CD4-positive, alpha-beta T cell treated with Interleukin-10 for 1 hour (primary cell): ENCODE measurements at places on chromosomes 1 and 21.

GRCh38 chr1:78678324-78678723, 28.7 kb downstream of the IFI44 start:
- DNase-seq, result no peak

DNA sequence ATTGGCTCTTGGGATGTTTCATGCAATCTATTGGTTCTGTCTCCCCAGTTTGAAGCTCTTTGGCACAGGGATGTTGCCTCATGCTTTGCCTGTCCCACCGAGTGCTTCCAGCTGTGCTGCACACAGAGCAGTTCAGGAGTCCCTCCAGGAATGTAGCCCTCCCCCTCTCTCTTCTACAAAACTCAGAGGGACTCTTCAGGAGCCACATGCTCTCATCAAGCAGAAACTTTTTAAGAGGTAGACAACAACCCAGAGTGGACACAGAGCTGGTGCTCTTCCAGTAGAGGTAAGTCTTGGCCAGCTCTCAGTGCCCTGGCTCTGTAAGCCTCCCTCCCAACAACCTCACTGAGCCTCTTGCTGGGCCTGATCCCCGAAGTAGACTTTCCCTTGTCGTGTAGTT, 11.6 kb upstream of the ZNF697 start:
- DNase-seq, result no peak

GRCh38 chr1:248611883-248612414, 14.4 kb upstream of the OR2T10 start:
- no peak for DNase-seq

DNA sequence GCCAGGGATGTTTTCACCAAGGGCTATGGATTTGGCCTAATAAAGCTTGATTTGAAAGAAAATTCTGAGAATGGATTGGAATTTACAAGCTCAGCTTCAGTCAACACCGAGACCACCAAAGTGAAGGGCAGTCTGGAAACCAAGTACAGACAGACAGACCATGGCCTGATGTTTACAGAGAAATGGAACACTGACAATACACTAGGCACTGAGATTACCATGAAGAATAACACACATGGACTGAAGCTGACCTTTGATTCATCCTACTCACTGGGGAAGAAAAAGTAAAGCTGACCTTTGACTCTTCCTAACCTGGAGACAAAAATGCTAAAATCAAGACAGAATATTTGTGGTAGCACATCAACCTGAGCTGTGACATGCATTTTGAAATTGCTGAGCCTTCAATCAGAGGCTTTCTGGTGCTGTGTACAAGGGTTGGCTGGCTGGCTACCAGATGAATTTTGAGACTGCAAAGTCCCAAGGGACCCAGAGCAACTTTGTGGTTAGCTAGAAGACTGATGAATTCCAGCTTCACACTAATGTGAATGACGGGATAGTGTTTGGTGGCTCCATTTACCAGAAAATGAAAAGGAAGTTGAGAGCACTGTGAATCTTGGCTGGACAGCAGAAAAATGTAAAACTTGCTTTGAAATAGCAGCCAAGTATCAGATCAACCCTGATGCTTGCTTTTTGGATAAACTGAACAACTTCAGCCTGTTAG, 190.4 kb upstream of the KCTD3 start:
- DNase-seq, result no peak

- no peak for DNase-seq
These were observed 261.9 kb downstream of the HLX start for GRCh38 chr1:221141096-221141495.

- DNase-seq, result no peak
These were observed 70.8 kb downstream of the JAK1 start for GRCh38 chr1:64895500-64895899.

- DNase-seq, result no peak
These were observed 34.7 kb upstream of the GPR25 start for GRCh38 chr1:200837931-200838571.

DNA sequence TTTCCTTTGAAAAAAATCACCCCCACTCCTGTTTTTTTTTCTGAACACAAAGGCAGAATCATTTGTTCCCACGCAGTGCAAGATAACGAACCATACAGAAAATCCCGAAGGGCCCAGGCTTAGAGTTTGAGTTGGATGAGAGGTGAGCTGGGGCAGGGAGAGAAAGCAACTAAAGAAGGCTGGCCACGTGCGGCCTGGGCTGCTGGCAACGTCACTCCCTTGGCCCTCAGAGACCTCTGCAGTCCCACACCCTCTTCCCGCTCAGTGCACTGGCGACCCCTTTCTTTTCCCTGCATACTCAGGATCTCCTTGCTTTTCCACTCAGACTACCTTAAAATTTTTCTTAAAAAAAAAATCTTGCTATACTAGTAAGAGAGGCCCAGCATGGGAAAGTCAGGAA, 28.2 kb upstream of the CRNN start:
- no peak for DNase-seq

- DNase-seq, result no peak
These were observed 35.8 kb downstream of the CCN1 start for GRCh38 chr1:85616364-85616705.

DNA sequence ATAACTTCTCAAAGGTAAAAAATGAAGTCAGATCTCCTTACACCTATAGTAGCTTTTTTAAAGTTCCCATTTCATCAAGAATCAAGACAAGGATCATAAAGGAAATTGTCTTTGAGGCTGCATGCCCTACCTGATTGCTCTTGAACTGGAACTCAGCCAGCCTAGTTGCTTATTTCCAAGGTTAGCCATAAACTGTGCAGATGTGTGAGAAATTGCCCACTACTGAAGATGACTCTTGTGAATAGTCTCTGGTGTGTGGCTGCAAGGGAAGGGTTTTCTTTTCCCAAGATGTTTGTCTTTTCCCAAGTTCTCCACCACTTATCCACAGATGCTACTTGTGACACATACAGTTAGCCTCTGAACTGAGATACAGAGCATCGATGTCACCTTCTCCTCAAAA, 81.7 kb upstream of the DUSP10 start:
- DNase-seq, result no peak

DNA sequence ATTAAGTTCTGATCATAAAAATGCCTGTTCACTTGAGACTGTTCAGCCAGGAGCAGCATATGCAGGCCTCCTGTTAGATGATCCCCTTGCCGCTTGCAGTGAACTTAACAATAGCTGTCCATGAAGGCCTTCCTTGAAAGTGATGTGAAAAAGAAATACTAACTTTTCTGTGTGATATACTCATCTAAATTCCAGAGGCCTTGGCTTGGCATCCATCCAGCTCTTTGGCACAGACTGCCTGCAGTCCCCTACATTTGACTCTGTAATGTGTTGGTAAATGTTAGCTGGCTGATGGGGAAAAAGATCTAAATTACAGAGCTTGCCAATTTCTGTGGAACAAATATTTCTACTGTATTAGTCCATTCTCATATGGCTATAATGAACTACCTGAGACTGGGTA, 73.7 kb downstream of the KCNK2 start:
- DNase-seq, result no peak

GRCh38 chr1:211935448-211935970, 99.8 kb downstream of the INTS7 start:
- peak; percentile 19 for DNase-seq

GRCh38 chr1:116128664-116129063, 17.5 kb downstream of the MAB21L3 start:
- no peak for DNase-seq

GRCh38 chr1:30379684-30380624, 343.4 kb downstream of the MATN1 start:
- peak; percentile 66 for DNase-seq

DNA sequence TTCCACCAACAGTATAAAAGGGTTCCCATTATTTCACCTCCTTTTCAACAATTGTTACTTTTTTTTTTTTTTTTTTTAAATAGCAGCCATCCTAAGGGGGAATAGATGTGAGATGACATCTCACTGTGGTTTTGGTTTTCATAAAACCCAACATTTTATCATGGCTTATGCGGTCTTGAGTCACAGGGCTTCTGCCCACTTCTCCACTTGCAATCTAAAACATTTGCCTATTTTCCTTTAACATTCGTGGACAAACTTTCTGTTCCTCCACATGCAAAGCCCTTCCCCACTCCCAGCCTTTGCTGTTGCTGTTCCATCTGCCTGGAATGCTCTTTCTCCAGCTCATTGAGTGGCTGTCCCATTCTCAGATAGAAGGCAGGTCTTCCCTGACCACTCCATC, 239.7 kb upstream of the KCNK2 start:
- no peak for DNase-seq

GRCh38 chr21:15732290-15732995, 2.7 kb downstream of the USP25 start:
- DNase-seq, result peak; percentile 69

GRCh38 chr1:89221341-89221740, 22.6 kb upstream of the GBP4 start:
- DNase-seq, result no peak

- no peak for DNase-seq
These were observed 24.8 kb upstream of the PRDM2 start for GRCh38 chr1:13675151-13675651.

GRCh38 chr1:154749078-154749760, 120.9 kb downstream of the KCNN3 start:
- DNase-seq, result no peak

DNA sequence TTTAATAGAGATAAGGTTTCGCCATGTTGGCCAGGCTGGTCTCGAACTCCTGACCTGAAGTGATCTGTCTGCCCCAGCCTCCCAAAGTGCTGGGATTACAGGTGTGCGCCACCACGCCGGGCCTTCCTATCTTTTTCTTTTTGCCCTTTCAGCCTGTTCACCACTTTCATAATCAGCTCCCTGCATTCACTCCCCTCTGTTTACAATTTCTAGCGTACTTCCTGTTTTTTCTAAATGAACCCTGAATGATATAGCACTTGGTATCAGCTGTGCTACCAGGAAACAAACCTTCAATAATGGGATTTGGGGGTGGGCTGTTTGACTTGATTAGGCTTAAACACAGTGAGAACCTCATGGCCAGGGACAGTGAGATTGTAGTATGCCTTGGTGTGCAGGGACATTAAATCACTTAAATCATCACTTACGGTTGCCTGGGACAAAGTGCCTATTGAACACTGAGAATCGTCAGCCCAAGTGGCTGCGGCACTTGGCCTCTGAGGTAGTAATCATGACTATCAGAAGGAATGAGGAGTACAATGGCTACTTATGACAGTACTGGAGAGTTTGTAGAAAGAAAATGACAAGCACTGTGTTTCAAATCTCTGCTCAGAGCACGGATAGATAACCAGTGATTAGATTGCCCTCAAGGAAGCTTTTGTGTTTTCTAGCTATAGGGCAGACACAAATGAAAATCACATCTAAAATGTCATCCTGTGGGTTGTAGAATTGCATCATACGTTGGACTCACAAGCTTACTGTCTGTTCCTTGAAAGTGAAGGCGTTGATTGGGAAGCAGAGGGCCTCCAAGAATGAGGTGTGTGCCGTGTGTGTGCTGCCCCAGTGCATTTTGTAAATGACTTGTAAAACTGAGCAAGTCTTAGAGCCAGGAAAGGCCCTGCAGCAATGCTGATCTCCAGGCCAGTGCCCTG, 661.8 kb downstream of the MATN1 start:
- DNase-seq, result no peak

DNA sequence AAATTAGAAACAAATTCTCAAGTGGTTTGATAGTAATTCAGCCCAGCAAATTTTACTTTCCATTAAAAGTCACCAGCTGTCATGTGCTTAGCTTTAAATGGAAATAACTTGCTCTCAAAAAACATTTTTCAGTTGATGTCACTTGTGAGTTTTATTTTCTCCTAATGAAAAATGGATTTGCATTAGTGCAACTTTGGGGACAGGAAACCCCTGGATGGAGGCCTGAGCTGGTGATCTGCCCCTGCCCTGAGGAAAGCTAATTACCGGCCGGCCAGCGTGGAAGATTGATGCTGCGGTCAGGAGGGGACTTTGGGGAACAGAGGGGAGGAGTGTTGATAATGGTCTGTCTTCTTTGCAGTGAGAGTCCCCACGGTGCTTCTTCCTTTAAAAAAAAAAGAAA, 66.8 kb upstream of the ANGPTL1 start:
- DNase-seq, result no peak

DNA sequence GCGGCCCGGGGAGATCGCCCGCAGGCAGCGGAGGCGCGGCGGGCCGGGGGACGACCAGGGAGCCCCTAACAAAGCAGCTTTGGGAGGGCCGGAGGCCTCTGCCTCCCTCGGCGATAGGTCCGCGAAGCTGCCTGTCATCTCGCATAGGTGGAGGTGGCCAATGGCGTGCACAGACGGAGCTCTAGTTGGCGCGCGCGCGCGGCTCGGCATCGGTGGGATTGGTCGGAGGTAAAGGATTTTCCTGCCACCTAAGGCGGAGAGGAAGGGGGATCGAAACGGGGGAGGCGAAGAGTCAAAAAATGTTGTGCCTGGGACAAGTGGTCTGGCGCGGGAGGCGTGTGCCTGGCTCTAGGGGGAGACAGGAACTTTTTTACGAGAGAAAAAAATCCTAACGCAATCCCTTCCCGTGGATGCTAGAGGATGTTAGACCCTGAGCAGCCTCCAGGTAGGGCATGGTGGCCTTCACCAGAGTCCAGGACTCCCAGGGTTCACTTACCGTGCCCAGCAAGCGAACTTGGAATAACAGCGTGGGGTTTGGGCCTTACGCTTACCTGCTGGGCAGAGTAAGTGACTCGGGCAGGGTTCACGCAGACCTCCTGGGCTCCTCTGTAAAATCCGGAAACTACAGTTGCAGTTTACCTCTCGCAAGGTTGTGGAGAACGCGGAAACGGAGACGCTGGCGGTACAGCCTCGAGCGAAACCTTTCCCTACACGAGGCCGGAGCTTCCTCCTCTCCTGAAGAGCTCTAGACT, 99.9 kb upstream of the SOD1 start:
- DNase-seq, result peak; percentile 92

- DNase-seq, result no peak
These were observed 299.6 kb downstream of the NPHP4 start for GRCh38 chr1:5692664-5693063.
